ENCODE measurements at places on chromosomes 11 and 22. TPM values are rescaled to one million over a fixed set of nuclear protein-coding genes. Genes with fewer than 3 reads are reported as not detected.

DNA sequence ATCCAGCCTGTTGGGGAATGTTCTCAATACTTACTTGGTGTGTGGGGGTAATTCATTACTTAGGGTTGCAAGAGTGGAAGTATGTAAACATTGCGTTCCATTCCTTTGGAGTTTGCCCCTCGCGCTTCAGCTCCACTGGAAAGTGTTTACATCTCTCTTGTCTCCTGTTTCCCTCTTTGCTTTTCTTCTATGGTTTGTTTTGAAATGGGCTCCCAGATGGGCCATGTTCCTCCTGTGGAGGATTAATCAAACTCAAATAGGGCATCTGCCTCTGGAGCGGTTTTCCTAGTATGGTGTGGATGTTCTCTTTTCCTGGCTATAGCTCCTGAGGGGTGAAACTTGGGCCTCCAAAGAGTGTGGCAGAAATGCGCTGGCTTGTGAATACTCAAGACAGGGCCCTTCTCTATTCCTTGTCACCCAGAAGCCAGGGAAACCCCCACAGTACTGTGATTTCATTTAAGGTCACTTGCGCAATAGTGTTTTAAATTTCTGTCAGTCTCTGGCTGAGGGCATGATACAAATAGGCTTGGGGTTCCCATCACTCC lies 51.9 kb downstream of the CD44 start:
- no peak for DNase-seq

ADAMTS15 gene
- total RNA-seq: 0.03 TPM

- no peak for DNase-seq
Measured at GRCh38 chr11:118042141-118042540, 34.7 kb upstream of the TMPRSS4 start.

- DNase-seq: no peak
Measured at GRCh38 chr11:12180257-12181205, 70.1 kb downstream of the MICAL2 start.

DNA sequence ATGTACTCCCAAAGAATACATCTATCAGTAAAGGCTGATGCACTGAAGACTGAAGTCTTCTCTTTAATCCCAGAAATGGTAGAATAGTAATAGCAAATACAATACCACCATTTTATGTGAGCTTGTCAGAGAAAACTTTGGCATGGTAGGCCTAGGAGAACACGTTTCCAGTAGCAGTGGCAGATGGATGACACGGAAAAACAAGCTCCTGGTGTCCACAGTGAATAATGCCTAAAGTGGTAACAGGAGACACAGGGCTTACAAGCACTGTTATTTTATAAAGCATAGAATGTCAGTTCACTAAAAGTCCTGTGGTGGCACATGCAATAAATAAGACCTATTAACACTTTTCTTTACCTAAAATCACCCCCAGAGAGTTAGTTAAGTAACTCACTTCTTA lies 277.6 kb downstream of the TTC28 start:
- no peak for DNase-seq

CNTN5 gene
- not detected for total RNA-seq

DNA sequence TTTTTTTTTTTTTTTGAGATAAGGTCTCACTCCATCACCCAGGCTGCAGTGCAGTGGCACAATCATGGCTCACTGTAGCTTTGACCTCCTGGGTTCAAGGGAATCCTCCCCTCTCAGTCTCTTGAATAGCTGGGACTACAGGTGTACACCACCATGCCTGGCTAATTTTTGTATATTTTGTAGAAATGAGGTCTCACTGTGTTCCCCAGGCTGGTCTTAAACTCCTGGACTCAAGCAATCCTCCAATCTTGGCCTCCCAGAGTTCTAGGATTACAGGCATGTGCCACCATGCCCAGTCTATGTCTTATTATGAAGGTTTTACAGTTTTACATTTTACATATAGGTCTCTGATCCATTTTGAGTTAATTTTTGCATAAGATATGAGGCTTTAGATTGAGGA lies 20.4 kb upstream of the MAPK1 start:
- no peak for DNase-seq

- no peak for DNase-seq
Measured at GRCh38 chr22:20401376-20402014, 7.5 kb downstream of the ZNF74 start.

DNA sequence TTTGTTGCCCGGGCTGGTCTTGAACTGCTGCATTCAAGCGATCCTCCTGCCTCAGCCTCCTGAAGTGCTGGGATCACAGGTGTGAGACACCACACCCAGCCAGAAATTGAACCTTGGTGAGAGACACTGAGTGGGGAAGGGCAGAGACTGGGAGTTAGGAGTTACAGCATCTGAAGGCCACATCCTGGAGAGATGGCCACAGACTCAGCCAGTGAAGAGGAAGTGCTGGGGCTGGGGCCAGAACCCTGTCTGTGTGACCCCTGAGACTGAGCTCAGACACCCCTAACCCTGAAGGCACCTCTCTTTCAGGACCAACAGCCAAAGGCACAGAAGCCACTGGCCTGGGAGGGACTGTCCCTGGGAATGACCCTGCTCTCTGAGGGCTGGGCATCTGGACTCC lies 33.8 kb downstream of the TXN2 start:
- no peak for DNase-seq

PDE3B gene
- 133 TPM for total RNA-seq

DNA sequence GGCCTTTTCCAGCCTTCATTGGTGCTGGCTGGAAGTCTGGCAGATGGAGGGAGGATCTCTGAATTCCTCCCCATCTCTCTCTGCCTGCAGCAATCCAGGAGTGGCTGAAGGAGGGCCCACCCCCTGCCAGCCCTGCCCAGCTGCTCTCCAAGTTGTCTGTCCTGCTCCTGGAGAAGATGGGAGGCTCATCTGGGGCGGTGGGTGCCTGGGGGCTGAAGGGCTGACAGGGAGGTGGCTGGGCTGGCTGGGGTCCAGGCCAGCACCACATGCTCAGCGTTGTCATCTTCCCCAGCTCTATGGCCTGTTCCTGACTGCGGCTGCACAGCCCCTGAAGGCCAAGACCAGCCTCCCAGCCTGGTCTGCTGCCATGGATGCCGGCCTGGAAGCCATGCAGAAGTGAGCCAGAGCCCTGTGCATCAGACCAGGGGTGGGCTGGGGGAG lies 12.2 kb downstream of the TKFC start:
- no peak for DNase-seq

AMOTL1 gene
- total RNA-seq: 0.35 TPM

GRCh38 chr11:60631944-60632343 lies 67.5 kb upstream of the MS4A8 start:
- no peak for DNase-seq

DNA sequence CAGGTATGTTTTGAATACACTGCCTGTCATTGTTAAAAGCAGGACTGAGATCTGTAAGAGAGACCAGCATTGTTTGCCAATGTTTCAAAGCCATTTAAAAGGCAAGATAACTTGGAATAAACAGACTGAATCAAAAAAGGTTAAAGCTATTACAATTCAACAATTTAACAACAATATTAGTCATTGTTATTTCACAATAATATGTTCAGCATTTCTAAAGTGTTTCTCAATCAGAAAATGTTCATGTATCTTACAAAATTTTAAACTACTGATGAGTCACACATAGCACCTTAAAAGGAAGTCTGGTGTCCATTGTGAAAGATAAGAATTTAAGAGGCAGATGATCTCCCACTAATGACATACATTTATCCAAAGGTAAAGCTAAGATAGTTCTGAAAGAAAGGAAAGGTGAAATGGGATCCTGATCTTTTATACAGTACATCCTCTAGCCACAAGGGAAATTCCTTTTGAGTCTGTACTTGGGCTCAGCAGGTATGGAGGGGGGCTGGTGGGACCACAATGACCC lies 79.7 kb downstream of the MAML2 start:
- no peak for DNase-seq

- DNase-seq: no peak
Measured at GRCh38 chr11:107847184-107847583, 11.4 kb downstream of the SLC35F2 start.

- DNase-seq: no peak
Measured at GRCh38 chr11:69959461-69959860, 118.7 kb upstream of the ANO1 start.

GRCh38 chr22:45235101-45235777 lies 5.5 kb downstream of the KIAA0930 start:
- no peak for DNase-seq

DNA sequence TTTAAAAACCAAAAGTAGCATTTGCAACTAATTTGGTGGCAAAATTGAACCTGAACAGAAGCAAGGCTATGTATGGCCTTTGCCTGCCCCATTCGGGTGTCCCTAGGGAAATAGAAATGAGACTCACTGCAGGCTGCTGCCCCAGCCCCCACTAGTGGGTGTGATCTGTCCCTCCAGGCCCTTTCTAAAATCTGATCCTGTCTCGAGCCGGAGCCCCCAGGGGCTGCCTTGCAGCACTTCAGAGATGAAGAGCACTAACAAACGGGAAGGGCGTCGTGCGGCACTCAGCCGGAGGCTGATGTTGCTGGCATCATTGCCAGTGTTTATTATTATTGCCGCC lies 43.2 kb downstream of the CD82 start:
- DNase-seq: no peak

GRCh38 chr11:115712296-115712695 lies 208.1 kb upstream of the CADM1 start:
- no peak for DNase-seq

GSTT2B gene
- not detected for total RNA-seq

CHRNA10 gene
- total RNA-seq: 4.0 TPM

- no peak for DNase-seq
Measured at GRCh38 chr11:118574636-118575035, 2.4 kb downstream of the ARCN1 start.

TRIM6 gene
- not detected for total RNA-seq

INPP5J gene
- total RNA-seq: 0.55 TPM

- no peak for DNase-seq
Measured at GRCh38 chr22:49897015-49897684, 21.1 kb downstream of the ALG12 start.

- no peak for DNase-seq
Measured at GRCh38 chr22:41382610-41383009, 868 bp downstream of the TEF start.

- no peak for DNase-seq
Measured at GRCh38 chr11:27464289-27464696, 8.3 kb downstream of the LGR4 start.

DNA sequence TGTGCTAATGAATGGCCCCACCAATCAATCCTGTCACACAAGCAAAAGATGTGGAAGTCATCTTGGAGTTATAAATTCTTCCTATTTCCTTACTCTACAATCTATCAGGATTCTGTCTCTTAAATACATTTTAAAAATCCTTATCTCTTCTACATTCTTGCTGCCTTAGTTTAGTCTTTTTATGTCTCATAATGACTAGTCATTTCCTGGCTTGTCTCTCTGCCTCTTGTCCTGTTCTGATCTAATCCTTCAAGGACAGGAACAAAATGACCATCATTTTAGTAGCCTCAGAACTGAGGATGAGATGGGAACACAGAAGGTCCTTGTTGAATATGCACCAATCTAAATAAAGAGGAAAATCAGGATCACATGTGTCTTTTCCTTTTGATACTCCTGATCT lies 56.6 kb upstream of the LIN7C start:
- no peak for DNase-seq

GRCh38 chr22:46089426-46090035 lies 60.8 kb upstream of the PPARA start:
- no peak for DNase-seq

DNA sequence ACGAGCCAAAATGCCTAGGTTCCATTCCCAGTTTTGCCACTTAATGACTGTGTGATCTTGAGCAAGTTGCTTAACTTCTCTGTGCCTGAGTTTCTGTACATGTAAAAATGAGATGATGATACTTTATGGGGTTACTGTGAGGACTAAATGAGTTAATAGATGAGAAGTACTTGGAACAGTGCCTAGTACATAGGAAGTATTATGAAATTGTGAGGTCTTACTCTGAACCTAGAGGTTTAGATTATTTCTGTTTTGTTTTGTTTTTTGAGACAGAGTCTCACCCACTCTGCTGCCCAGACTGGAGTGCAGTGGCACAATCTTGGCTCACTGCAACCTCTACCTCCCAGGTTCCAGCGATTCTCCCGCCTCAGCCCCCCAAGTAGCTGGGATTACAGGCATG lies 227.0 kb upstream of the POU2AF2 start:
- DNase-seq: no peak

DNA sequence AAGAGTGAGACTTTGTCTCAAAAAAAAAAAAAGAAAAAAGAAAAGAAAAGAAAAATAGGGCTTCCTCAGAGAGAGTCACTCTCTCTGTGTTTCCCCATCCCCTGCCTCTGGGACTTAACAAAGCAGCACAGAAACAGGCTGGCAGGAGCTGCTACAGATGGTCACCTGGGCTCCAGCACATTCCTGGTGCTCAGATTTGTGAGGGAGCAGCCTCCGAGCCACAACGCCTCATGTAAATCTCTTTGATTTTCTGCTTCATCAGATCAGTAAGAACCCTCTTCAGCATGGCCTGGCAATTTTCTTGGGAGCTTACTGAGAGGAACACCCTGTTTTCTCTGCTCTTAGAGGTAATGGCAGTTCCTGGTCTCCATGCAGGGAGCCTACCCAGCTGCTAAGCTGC lies 15.2 kb upstream of the LDHA start:
- no peak for DNase-seq

DNA sequence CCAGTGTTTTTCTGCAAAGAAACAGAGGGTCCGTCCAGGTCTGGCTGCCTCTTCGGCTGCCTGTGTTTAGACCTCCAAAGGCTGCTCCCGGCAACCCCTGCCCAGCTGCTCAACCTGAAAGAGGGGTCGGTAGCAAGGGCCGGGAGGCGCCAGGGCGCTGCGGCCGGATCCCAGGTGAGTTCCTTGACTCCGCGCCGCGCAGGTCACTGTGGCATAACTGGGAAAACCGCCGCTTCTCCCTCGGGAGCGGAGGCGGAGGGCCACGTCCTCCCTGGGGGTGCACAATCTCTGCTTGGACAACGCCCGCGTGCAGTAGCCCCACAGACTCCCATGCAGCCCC lies 1.0 kb upstream of the BRSK2 start:
- no peak for DNase-seq

- no peak for DNase-seq
Measured at GRCh38 chr22:26893173-26894110, 236.1 kb downstream of the MIAT start.

TEAD1 gene
- 0.20 TPM for total RNA-seq

ANO9 gene
- 120 TPM for total RNA-seq

MMP13 gene
- not detected for total RNA-seq

PGA4 gene
- not detected for total RNA-seq

- no peak for DNase-seq
Measured at GRCh38 chr11:32070692-32071091, 20.2 kb upstream of the RCN1 start.

GRCh38 chr11:92967867-92968266 lies 1.6 kb upstream of the MTNR1B start:
- DNase-seq: no peak

DNA sequence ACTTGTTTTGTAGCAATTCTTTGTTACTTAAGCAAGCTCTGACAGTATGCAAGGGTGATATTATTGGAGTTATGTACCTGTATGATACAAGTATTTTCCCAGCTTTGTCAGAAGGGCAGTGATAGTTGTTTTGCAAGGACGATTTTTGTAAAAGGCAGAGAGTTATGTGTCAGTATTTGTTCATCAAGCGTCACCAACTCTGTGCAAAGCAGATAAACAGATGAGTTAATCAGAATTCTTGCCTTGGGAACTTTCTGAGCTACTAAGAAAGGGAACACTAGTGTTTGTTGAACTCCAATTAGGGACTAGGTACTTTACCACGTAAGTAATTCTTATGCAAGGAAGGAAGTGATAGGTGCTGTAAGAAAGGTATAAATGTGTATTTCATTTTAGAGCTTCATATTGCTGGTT lies 1.4 kb downstream of the USP47 start:
- DNase-seq: no peak

MS4A13 gene
- total RNA-seq: not detected

- DNase-seq: no peak
Measured at GRCh38 chr11:104104664-104105063, 59.3 kb downstream of the PDGFD start.

CLTCL1 gene
- total RNA-seq: 3.1 TPM
